ENCODE measurements at places on chromosomes 4 and X.

- no peak for DNase-seq
These were observed 268.6 kb downstream of the DTHD1 start for GRCh38 chr4:36549992-36550391.

DNA sequence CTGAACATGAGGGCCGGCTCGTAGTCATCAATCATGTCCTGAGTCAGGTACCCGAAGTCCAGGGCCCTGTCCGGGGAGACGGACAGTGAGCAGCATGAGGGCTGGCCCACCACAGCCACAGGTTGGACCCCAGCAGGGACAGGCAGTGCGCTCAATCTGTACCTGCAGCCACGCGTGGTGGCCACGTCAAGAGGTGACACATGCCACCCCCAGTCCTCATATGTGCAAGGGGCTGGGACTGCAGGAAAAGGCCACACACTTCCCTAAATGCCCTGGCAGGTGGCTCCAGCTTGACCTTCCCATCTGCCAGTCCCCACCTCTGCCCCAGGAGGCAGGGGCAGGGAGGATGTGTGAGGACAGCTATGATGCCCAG lies 73.8 kb upstream of the MXD4 start:
- DNase-seq, result no peak

DNA sequence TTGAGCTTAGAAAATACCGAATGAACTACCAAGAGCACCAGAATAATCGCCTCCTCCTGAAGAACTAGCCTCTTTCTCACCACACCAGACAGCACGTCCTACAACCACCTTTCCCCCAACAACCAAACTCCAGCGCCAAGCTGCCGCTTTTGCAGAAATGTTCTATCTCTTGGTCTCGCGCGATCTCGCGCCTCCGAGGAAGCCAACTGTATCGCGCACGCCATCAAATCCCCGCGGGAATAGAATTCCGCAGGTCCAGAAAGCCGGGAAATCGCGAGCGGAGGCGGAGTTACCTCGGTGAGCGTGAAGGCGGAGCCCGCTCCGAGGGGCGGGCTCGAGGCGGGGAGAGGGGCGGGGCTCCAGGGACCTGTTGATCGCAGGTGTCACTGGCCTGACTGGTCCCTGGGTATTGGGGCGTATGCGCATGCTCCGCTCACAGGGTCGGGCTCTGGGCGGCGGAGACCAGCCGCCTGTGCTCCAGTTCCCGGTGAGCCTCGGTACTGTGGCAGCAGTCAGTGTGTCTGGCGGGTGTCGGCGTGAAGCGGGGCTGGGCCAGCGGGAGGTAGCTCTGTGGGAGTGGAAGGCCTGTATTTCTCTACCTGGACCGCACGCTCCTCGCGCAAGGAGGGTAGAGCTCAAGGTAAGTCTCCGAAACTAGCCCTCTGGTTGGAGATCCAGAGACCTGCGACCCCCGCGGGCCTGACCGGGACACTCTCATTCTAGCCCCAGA lies at the start of gene USP53:
USP53 (plus strand) TSS at position 480 of the 730 bp plus-strand sequence. CDS start 27,047 bp downstream, outside the sequence.
- peak; percentile 91 for DNase-seq

GRCh38 chr4:24770032-24770584 lies 25.3 kb upstream of the SOD3 start:
- DNase-seq, result peak; percentile 26

DNA sequence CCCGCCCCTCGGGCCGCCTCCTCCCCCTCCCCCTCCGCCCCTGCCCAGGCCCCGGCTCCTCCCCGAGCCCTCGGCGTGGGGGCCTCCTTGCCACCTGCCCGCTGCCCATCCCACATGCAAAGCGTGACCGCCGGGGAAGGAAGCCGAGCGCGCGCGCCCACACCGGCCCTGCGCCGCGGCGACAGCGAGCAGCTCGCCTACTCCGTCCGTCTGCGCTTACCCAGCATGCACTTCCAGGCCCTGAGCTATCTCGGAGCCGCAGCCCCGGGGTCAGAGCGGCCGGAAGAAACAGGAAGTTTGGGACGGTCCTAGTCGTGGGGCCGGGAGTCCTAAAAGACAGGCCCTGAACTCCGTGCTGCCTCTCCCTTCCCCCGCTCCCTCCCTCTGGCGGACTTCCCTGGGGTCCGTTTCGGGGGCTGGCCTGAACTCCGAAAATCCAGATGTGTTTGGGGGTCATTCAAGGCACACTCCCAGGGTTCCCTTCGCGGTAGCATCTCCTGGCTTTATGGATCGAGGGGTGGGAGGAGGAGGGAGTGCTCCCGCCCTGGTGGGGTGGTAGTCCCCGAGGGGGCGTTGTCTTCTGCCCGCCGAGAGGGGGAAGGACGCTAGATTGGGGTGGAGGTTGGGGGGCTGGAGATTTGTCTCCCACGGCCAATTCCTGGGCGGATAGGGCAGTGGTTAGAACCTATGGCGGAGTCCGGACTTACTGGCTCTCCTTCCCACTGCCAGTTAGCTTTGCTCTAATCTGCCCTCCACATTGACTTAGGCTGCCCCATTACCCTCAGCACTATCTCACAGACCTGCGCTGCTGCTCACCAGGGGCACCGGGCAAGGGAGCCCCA lies 25.0 kb upstream of the BCORL1 start:
- DNase-seq, result peak; percentile 91

- DNase-seq, result no peak
These were observed 154.2 kb upstream of the HAND2 start for GRCh38 chr4:173684223-173684622.

GRCh38 chr4:80128941-80129340 lies 55.9 kb upstream of the ANTXR2 start:
- no peak for DNase-seq

GRCh38 chr4:158122501-158122900 lies 50.3 kb downstream of the GASK1B start:
- DNase-seq, result no peak

GRCh38 chr4:14180983-14181601 lies 553.6 kb upstream of the BOD1L1 start:
- DNase-seq, result peak; percentile 58

DNA sequence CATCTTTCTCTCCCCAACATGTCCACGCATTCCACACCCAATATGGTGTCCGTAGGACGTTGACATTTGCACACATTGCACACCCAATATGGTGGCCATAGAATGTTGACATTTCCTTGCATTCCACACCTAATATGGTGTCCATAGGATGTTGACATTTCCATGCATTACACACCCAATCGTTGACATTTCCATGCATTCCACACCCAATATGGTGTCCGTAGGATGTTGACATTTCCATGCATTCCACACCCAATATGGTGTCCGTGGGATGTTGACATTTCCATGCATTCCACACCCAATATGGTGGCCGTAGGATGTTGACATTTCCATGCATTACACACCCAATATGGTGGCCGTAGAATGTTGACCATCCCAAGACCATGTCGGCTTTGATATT lies 88.4 kb upstream of the SHOX start:
- no peak for DNase-seq

DNA sequence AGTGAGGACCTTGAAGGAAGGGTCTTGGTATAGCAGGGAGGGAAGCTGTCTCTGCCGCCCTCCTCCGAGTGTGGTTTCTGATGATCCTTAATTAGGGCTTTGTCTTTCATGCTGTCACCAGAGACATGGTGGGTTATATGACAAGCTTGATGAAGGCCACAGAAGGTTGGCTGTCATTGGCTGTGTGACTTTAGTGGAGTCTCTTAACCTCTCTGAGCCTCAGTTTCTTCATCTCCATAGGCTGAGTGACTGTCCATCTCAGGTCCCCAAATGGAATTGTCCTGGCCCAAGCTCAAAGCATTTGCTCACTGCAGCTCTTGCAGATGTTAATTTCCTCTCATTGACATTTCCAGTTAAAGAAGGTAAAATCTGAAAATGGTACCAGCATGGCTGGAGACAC lies 16.6 kb upstream of the UBA6 start:
- no peak for DNase-seq

DNA sequence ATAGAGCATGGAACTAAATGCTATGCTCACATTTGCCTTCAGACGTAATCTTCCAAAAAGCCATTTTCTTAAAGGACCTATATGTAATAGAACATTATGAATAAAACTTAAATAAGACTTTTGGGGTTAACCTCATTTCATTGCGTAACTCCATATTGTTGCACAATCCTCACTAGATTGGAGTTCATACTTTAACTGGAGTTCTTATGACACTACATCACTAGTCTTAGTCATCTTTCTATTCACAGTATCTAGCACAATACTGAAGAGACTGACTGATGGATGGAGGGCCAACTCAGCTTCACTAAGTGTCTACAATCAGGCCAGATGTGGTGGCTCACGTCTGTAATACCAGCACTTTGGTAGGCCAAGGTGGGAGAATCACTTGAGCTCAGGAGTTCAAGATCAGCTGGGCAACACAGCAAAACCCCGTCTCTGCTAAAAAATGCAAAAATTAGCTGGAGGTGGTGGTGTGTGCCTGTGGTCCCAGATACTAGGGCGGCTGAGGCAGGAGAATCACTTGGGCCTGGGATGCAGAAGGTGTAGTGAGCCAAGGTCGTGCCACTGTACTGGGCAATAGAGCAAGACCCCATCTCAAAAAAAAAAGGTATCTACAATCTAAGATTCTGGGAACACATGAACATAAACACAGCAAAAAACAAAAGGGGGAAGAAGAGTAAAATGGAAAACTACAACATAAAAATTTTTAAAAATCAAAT lies 80.8 kb upstream of the MAB21L2 start:
- DNase-seq, result peak; percentile 87

- DNase-seq, result no peak
These were observed 54.8 kb upstream of the SRD5A3 start for GRCh38 chr4:55291227-55291640.

GRCh38 chr4:94214703-94215319 lies 7.1 kb downstream of the SMARCAD1 start:
- DNase-seq, result no peak

GRCh38 chr4:123659730-123660129 lies 263.1 kb downstream of the SPRY1 start:
- no peak for DNase-seq

DNA sequence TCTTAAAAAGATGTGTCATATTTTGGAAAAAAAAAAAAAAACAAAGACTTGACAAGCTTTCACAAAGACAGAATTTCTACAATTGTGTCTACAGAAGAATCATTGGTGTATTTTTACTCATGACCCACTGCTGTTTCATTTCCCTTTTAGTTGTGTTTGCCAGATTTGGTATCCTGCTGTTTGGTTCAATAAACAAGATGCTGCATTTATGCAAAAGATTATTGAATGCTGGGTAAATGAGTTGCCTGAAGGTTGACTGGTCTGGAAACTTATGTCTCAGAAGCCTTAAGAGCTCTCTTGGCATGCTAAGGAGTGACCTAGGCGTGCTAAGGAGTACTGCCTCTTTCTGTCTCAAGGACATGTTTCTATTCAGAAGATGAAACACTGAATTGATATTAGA lies 64.9 kb upstream of the NPY2R start:
- DNase-seq, result no peak

- DNase-seq, result peak; percentile 65
These were observed 50.9 kb downstream of the CPZ start for GRCh38 chr4:8643441-8643840.

- DNase-seq, result no peak
These were observed 92.8 kb downstream of the CBR4 start for GRCh38 chr4:168917138-168917779.

DNA sequence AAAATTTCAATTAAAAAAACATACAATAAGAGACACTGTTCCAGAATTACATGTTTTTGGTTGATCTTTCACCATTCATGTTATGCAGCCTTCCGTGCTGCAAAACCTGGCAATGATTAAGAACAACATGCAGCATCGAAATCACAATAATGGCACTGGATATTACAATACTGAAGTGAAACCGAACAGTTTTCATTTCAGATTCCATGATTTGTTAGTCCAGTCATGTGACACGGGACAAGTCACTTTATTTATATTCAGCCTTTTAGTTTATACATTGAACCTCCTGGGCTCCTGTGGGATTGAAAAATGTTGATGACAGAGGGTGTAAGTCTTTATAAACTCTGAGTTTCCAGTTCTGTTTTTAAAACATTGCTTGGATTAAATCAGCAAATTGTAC lies 142.5 kb upstream of the TTC29 start:
- DNase-seq, result peak; percentile 58

GRCh38 chr4:15557786-15558550 lies 88.3 kb downstream of the CC2D2A start:
- DNase-seq, result no peak

DNA sequence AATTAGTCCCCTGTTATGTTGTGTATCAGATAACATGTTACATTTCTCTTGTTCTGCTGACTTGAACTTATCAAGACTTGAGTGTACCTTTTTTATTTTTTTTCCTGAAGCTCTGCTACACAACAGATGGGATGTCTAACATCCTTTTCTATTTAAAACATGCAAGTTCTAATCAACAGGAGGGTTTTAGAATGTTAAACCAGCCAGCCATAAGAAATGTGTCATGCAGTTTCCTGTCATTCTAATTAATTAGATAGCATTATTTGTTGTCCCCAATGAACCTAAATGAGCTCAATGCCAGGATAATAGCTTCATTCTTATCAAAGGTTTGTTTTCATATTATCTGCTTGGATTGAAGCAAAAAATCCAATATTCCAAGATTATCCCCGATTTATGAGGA lies 958.2 kb downstream of the PCDH7 start:
- no peak for DNase-seq

- DNase-seq, result no peak
These were observed 138.9 kb upstream of the IL1RAPL2 start for GRCh38 chrX:104427073-104427472.

- no peak for DNase-seq
These were observed 41.8 kb upstream of the MAML3 start for GRCh38 chr4:140195806-140196205.

DNA sequence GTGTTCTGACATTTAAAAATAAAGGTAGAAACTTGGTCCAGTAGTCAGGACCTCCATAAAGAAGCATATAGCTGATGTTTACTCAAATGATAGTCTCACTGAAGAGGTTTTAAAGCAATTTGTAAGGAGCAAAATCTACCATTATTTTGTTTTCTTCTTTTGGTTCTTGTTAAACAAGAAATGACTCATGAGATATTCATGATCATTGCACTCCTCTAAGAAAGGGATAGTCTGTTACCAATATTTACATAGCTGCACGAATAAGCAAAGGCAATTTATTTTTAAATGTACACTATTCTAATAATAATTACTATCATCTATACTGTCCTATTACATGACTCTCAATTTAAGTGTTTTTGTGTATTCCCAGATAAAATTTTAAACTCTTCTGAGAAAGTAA lies 397.9 kb downstream of the FAM47B start:
- DNase-seq, result no peak

- no peak for DNase-seq
These were observed 38.0 kb downstream of the KIT start for GRCh38 chr4:54695788-54696187.

GRCh38 chr4:185039508-185040273 lies 21.4 kb downstream of the HELT start:
- peak; percentile 81 for DNase-seq

DNA sequence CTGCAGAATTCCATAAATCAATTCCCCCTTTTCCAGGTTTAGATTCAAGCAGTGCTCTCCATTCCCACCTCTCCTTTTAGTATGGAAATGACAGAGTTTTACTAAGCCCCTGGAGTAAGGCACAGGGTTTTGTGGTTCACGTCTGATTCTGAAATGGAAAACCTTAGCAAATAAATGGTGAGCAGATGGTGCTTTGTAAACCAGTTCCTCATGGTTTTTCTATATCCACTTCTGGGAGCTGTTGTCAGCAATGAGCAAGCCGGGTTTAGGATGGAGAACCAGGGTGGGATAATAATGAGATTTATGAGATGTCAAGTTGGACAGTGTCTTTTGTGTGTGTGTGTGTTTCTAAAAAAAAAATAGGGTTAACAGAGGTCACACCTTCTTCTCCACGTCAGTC lies 113.8 kb upstream of the RBPJ start:
- DNase-seq, result no peak

GRCh38 chr4:106687026-106687425 lies 318.4 kb upstream of the GIMD1 start:
- no peak for DNase-seq

- DNase-seq, result peak; percentile 93
These were observed 2.6 kb downstream of the CTBP1 start for GRCh38 chr4:1246111-1246881.

GRCh38 chr4:148203056-148203898 lies 238.9 kb downstream of the NR3C2 start:
- DNase-seq, result no peak
